Effector memory CD4-positive, alpha-beta T cell (primary cell): ENCODE measurements at places on chromosomes 4 and X.

GRCh38 chr4:84803720-84804119, 162.8 kb downstream of the WDFY3 start:
- DNase-seq, result no peak

DNA sequence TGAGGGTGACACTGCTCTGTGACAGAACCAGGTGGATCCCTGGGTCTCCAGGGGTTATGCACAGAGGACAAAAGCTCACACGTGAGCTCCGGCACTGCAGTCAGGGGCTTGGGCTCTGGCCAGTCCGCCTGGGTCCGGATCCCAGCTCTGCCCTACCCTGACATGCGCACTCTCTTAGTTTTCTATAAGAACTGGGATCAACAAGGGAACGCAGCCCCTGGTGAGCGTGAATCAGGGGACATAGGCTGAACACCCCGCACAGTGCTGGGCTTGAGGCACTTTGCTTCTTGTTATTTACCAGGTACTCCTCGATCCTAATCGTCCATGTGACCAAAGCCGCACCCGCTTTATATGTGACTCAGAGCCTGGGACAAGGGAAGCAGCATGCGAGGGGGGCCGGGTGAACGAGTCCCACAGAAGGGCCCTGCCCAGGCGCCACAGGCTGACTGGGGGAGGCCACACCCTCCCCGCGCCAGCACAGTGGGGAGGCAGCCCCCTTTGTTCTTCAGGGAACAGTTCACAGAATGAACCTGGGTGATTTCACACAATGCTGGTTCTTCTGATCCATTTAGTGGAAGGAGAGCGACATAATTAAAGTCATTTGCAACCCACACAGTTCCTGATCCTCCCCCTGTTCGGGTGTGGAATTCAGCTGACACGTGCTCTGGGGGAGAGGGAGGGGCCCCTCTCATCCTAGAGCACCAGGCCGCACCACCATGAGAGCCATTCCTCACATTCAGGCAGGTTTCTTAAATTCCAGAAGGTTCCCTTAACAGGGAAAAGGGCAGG, 55.5 kb downstream of the WFS1 start:
- no peak for DNase-seq

GRCh38 chr4:165222651-165222994, 15.3 kb downstream of the KLHL2 start:
- DNase-seq, result no peak

- no peak for DNase-seq
Measured at GRCh38 chr4:151864068-151864467, 103.3 kb upstream of the GATB start.

GRCh38 chrX:71814123-71814912, 51.2 kb downstream of the CXorf49B start:
- DNase-seq, result no peak

GRCh38 chr4:14165222-14165920, 537.8 kb upstream of the BOD1L1 start:
- DNase-seq, result no peak

GRCh38 chrX:97787849-97788248, 904.1 kb downstream of the RPA4 start:
- DNase-seq, result no peak

DNA sequence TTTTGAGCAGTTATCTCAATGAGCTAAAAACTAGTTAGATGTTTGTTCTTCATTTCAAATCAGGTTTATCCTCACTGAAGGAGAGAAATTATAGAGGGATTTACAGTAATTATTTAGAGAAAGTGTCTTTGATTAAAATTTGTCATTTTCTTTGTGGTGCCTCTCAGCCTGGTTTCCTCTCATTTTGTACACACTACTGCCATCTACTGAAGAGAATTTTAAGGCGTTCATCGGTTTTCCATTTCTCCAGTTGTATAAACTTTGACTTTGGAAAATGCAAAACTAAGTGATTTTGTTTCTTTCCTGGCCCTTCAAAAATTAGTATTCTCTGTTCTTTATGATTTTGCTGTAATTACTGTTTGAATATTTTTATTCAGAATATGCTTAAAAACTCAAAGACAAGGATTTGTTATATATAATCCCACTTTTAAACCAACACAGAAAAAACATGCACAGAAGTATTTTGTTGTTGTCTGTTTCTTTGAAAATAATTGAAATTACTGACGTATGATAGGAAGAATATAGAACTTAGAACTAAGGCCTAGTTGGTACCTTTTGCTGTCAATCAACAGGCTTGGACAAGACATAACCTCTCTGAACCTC, 34.4 kb upstream of the ANXA3 start:
- DNase-seq, result no peak

GRCh38 chr4:176286728-176287127, 17.7 kb upstream of the ASB5 start:
- DNase-seq, result no peak

DNA sequence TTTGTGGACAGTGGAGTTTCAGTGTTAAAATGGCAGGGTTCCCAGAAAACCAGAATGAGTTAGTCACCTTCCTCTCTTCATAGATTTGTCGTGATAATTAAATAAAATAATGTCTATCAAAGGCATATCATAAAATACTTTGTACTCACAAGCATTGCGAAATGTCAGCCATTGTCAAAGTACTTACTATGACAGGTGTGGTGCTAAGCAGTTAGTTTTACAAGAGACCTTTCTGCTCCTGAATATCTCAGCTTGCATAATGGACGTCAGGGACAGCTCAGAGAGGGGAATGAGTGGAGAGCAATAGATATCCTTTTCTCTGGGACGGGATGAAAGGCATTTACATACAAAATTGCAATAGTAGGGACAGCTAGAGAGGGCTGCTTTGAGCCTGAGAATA, 560.9 kb downstream of the KCNIP4 start:
- no peak for DNase-seq

DNA sequence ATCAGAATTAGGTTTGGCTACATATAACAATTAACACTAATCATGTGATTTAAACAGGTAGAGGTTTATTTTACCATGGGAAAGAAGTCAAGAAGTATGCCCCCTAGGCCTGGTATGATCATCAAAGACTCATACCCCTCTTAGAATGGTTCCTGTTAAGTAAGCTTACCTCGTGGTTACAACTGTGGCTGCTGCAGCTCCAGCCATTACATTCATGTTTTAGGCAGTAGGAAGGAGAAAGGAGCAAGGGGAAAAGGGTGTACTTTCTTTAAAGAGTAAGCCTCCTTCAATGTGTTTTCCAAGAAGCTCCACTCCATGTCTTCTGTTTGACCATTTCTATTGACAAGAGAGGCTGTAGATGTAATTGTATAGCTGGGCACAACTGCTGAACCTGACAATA, 94.9 kb upstream of the GATB start:
- no peak for DNase-seq

DNA sequence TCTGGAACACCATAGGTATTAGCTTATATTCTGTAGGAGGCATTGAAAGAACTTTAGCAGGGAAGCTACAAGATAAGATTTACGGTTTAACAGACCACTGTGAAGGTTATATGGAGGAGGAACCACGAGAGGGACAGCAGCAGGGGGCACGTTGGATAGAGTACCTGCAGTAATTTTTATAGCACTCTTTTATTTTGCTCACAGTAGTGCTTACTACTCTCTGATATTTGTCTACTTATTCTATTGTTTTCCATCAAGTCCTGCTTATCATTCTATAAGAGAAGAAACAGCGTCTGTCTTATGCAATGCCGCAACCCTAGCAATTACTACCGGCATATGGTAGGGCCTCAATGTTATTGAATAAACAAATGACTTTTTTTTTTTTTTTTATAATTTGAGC, 122.5 kb downstream of the PCDH7 start:
- no peak for DNase-seq
